Smooth muscle cell of the umbilical artery (primary cell): ENCODE measurements at places on chromosomes 4 and X. TPM values are rescaled to one million over a fixed set of nuclear protein-coding genes. Genes with fewer than 3 reads are reported as not detected.

Gene PACRGL
- total RNA-seq = 23.5 and 31.4 TPM in 2 replicates

Gene ZAR1
- not detected in 2 replicates for total RNA-seq

Gene NEIL3
- 1.2 and 4.0 TPM in 2 replicates for total RNA-seq

Gene AKAP4
- total RNA-seq = not detected in 2 replicates

Gene FHIP1A
- total RNA-seq = 0.30 and 0.32 TPM in 2 replicates
